NK-92 treated with Interleukin-12 subunit alpha and Interleukin-12 subunit beta, amount 100 ng/mL, for 24 hours (cell line): ENCODE measurements at places on chromosomes 4 and X.

GRCh38 chr4:99826016-99826415, 9.4 kb downstream of the DAPP1 start:
- DNase-seq: no peak

- DNase-seq: no peak
These were observed 65.5 kb upstream of the GNPDA2 start for GRCh38 chr4:44791831-44792230.

DNA sequence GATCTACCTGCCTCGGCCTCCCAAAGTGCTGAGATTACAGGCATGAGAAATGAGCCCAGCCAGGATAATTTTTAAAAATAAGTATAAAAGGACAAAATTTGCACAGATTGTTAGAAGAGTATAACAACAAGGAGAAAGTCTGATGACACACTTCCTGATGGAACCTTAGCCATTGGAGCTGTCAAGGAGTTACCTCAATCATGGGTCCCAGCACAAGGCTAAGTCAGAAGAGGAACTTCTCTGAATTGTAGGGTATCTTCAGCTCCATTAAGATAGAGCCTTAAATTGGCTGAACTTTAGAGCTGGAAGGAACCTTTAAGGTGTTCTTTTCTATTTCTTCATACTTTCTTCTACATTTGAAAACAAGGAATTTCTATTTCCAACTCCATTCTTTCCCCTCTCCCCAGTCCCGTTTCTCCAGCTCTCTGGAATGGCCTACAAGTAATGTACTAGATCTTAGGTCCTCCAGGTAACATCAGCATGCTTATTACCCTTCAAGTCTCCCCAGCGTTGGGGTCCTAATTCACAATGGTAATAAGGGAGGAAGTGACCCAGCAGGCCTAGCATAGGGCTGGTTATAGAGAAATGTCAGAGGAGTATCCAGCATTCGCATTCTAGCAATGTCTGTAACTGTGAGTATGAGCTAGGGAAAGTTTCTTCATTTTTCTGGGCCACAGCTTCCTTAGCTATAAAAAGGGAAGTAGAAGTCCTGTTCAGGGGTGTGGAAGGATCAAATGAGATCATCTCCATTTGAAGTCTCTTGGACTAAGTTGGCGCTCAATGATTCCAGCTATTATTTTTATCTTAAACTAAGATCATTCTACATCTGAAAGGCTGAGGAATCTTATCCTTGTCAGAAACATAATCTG, 18.5 kb upstream of the RBPJ start:
- DNase-seq: no peak

DNA sequence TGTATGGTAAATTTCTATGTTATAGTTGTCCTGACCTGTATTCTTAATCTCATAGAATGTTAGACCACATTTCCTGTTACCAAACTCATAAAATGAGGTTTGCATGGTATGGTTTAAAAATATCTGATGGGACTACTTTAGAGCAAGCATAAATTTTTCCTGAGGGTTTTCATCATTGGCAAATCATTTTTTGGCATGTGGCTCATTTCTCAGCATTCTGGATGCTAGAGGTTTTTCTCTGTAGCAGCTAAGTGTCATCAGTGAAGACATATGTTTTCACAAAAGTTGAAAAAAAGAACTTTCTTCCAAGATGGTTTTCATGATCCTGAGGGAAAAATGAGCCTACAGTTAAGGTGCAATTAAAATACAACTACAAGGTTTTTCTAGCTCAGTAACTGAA, 503.5 kb upstream of the FAM47C start:
- no peak for DNase-seq

DNA sequence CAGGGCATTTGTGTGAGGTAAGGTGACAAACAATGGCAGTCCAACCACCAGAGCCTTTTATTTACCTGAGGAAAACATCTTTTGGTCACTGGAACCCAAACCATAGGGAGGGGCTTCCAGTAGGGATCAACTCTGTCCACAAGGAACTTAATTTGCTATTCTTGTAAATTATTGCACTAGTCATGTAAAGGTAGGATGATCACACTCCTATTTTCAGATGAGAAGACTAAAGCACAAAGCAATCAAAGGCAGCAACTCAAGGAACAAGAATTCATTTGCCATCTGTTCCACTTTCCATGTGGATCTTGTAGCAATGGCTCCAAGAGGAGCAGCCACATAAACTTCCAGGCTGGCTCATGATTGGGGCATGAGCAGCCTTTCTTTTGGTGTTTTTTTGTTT, 35.3 kb downstream of the CD99L2 start:
- no peak for DNase-seq

GRCh38 chrX:30217465-30217864, 2.1 kb downstream of the MAGEB2 start:
- no peak for DNase-seq

DNA sequence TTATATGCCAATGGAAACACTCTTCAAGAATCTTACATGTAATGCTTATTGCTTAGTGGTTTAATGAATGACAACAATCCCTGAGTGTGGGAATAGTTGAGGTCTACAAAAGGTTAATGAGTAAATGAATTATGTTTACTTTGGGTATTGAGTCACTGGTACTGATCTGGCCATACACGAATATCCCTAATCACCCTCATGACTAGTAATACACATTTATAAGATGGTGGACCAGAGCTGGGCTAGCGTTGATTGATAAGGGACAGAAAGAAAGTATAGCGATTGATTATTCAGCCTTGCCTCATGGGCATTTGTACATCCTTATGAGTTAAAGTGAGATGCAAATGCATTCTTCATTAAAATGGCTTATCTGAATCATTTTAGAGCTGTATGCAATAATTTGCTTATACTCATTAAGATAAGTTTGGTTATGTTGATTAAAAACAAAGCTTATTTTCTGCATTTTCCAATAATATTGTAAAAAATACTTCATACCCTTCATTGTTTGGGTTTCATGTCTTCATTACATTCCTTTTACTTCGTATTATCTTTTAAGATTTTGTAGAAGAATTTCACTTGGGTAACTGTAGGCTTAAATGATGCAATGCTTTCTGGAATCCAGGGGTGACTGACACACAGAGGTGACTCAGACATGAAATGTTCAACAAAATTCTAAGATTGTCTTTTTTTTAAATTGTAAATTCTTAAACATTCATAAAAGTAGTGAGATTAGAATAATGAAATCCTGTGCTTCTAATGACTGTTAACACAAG, 47.4 kb downstream of the FGF2 start:
- DNase-seq: no peak

DNA sequence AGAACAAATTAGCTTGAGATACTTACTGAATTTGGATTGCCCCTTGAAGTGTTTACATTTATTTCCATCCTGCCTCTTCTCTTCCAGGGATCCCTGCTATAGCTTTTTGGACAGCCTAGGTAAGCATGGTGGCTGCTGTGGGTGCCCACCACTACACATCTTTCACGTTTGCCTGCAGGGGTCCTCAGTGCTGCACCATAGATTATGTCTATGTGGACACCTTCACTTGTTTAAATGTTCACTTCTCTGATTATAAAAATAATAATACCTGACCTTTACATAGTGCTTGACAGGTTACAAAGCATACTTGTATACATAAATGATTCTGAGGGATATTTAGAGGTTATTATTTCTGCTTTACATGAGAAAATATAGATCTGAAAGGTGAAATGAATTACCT, 67.9 kb upstream of the SLC4A4 start:
- DNase-seq: no peak

DNA sequence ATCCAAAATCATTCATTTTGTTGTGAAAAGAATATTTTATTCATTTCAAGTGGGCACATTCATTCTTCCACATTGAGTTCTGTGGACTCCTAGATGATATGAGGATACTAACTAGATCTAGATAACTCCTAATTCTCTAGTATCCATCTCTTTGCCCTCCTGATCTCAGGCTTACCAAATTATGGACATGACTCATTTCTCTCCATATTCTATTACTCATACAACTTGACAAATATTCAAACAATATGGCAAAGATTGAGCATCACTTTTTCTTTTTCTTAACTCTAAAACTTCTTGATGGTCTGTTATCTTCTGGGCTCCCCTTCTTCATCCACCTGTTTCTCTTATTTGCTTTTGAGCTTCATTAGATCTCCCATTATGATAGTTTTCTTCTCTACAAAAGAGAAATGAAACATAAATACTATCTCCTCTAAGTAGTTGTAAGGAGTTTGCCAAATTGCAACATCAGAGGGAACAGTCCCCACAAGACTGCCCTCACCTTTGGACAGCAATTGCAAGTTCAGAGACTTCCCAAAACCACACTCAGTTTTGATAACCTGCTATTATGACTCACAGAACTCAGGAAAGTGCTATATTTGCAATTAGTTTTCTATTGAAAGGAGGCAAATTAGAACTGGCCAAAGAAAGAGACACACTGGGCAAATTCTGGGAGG, 422.9 kb downstream of the SPRY1 start:
- DNase-seq: no peak

- no peak for DNase-seq
These were observed 70.6 kb downstream of the AR start for GRCh38 chrX:67614423-67614822.

- DNase-seq: no peak
These were observed 1805.6 kb upstream of the TENM3 start for GRCh38 chr4:180437601-180438000.

DNA sequence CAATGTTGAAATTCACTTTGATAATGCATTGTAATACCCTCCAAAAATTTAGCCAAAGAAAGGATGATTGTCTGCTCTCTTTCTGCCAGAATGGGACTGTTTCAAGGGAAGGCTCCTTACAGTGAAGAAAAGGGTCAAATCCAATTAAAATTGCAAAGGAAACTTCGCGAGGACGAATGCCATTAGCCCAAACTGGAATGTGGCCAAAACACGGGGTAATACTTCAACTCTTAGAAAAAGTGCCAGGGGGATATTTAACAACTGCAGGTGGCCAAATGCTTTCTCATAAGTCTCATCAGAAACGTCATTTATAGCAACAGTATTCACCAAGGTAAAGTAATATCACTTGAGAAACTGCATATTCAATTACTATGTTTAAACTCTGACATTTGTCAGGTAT, 29.0 kb downstream of the NKX3-2 start:
- no peak for DNase-seq

DNA sequence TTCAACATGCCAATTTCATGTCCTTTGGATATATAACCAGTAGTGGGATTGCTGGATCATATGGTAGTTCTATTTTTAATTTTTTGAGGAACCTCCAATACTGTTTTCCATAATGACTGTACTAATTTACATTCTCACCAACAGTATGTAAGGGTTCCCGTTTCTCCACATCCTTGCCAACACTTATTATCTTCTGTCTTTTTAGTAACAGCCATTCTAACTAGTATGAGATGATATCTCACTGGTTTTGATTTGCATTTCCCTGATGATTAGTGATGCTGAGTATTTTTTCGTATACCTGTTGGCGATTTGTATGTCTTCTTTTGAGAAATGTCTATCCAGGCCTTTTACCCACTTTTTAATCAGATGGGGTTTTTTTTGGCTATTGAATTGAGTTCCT, 133.5 kb upstream of the MED14 start:
- no peak for DNase-seq
